SK-N-SH (cell line): ENCODE measurements at places on chromosomes 2 and 18.

- DNase-seq, result no peak
Measured at GRCh38 chr2:25259737-25260124, 82.0 kb downstream of the DNMT3A start.

DNA sequence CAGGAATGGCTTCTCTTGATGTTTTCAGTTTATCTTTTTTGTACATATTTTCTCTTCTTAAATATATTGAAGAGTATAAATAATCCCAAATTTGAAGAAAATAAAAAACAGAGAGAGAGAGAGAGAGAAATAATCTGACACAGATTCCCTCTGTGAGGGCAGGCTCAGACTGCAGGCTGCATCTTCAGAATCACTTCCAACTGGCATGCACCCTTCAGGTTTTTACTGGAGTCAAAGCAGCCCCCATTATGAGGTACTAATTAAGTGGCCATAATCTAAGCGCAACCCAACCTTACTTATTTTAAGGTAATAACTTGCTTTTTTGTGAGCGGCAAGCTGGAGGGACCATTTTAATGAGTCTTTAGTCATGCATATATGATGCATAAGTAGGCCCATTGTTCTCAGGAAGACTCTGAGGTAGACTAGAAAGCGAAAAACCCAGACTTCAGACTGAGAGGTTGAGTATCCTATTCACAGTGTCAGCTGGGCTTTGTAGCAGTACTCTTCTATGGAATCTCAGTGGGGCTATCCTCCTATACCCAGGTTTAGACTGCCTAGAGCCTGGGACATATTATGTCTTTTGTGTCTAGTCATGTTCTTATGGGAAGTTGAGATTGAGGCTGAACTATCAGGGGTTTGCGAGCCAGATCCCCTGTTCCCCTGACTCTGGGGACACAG is 167.4 kb downstream of the SP3 start:
- no peak for DNase-seq

DNA sequence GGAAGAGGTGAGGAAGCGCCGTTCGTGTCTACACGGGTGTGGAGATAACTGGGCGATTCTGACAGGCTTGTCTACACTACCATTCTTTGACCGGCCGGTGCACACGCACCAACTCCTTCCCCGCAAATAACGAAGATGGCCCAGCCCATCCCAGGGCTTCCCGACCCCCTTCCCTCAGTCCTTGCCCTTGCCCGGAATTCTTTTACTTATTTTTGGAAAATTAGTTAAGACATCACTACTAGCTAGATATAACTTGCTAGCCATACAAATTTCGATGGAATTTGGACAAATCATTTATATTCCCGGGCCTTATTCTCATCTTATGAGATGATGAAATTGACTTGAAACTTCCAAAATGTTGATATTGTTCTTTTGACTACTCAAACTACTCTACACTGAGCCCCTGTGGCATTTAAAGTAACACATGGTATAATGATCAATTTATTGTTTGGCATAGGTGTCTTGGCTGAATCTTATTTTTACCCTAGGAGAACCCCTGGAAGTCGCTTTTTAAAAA is 1.3 kb downstream of the ERICH2 start:
- no peak for DNase-seq

DNA sequence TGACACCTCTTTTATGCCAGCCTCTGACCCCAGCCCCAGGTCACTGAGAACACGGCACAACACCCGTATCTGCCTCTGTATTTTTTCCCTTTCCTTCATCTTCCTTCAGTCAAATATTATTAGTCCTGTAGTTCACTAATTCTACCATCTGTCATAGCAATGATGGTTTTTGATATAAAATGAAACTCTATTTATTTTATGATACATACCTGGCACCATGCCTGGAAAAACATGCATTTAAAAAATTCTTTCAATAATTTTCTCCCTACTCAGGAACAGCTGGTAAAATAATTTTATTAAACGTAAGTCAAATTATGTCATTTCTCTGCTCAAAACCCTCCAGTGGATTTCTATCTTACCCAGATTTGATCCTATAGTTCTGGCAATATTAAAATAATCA is 224.7 kb downstream of the CDH7 start:
- DNase-seq, result no peak

- DNase-seq, result no peak
Measured at GRCh38 chr2:183426825-183427224, 302.6 kb downstream of the NUP35 start.

DNA sequence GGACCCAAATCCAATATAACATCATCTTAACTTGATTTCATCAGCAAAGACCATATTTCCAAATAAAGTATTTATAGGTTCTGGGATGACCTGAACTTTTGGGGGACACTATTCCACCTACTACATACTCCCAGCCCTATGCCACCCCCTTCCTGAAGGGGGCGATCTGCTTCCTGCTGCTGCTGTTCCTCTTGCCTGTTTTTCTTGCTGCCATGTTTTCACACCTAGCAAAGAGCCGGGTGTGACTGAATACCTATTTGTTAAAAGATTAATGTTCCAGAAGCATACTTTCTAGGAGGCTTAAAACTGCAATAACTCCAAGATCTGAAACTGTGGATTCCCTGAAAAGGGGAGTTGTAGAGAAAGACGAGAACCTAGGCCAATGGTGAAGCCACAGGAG is 89.7 kb downstream of the ICOS start:
- DNase-seq, result no peak

DNA sequence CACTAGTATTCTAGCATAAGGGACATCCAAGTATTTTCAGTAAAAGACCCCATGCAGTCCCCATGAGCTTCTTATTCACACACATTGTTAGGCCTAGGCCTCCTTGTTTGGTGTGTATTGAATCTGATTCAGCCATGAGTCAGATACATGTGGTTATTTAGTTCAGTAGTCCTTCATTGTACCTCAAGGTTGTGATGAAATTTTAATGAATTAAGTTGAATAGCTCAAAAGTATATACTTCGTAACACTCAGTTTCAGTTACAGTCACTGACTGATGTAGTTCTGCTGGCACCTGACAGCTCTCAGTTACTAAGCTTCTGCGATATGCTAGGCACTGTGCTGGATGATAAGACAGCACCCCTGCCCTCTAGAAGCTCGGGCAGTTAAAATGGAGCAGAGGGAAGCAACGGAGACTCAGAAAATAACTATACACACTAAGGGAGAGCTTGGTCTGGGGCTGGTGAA is 86.4 kb downstream of the XRCC5 start:
- DNase-seq, result no peak

GRCh38 chr2:180723712-180724111 is 256.7 kb upstream of the UBE2E3 start:
- DNase-seq, result no peak

DNA sequence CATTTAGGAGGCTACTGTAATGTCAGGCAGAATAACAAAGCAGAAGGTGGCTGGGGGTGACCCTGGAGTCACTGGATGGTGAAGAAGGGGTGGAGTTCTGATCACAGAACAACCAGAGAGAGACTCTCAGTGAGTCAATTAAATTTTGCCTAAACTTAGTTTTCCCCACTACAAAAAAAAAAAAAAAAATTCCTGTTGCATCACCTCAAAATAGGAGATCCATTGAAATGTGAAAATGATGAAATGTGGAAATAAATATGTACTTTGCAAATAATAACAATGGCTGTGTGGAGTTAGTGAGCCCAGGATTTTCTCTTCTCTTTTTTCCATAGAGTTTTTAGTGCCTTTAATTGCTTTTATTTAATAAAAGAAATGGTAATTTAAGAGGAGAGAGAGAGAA is 165.5 kb downstream of the GFPT1 start:
- no peak for DNase-seq

DNA sequence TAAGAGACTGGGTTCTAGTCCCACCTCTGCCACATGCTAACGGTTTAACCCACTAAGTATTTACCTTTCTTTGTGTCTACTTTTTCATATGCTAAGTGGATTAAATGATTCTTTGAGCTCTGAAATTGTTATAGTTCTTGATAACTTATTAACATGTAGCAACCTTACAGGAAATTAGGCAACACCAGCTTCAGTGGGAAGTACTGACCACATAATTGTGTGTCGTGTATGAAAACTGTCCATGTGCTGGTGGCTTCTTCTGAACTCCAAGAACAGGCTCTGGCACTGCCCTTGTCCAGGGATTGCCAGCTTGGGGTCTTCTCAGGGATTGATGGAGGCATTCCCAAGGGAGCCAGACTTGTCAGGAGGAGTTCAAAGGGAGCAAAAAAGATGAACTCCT is 427.7 kb downstream of the TGIF1 start:
- no peak for DNase-seq

DNA sequence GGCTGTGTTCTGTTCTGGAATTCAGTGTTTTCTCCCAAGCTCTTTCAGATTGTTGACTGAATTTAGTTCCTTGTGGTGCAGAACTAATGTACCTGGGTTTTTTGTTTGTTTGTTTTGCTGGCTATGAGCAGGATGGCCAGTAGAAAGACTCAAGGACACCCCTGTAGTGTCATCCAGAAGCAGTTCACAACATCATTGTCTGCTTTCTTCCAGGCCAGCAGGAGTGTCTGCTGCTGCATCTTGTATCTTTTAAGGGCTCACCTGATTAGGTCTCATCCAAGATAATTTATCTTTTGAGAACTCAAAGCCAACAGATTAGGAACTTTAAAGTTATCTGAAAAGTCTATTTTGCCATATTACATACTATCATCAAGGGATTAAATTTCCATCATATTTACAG is 318.5 kb upstream of the MC4R start:
- no peak for DNase-seq

DNA sequence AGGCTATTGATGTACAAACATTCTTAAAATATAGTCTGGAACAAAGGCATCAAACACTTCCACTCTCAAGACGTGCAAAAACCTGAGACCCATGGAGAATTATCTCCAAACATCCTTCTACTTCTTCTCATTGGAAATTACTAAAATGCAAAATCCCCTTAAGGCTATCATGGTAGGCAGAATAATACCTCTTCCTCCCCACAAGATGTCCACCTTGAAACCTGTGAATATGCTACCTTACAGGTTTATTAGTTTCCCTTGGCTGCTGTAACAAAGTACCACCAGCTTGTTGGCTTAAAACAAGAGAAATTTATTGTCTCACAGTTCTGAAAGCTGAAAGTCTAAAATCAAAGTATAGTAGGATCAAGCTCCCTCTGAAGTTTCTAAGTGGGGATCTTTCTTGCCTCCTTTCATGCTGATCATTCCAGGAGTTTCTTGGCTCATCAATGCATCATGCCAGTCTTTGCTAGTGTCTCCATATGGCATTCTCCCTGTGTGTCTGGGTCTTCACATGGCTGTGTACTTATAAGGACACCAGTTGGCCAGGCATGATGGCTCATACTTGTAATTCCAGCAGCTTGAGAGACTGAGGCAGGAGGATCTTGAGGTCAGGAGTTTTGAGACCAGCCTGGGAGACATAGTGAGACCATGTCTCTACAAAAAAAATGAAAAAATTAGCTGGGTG is 163.7 kb upstream of the NCK2 start:
- no peak for DNase-seq

GRCh38 chr2:50098242-50098641 is 933.7 kb downstream of the NRXN1 start:
- DNase-seq, result no peak

DNA sequence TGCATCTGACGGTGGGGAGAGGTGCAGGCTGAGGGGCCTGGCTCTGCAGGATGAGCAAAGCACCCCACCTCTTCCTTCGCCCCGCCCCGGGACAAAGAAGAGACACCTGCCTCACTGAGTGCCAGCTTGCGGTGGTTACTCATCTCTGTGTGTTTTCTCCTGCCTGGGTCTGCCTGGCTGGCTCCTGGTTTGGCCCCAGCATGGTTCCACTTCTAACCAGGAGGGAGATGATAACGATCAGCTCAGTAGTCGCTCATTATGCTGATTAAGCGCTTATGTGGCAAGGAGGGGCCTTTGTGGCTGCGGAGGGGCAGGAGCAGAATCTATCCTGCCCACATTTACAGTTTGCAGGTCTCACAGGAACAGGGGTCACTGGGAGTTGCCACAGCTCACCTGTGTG is 68.7 kb upstream of the EDAR start:
- no peak for DNase-seq

DNA sequence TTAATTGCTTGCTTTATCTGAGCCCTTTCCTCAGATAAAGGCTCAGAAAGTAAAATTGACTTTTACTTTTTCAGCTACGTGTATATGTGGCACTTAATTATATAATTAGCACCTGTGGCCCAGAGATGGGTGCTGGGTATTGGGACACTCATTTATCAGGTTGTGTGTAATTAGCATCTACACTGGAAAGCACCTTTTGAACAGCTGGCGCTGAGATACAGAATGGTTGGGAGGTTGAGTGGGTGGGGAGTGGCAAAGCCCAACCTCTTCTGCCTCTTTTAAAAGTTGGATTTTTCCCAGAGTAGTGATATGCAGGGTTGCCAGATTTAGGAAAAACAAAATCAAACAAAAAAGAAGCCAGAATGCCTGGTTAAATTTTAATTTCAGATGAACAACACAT is 23.9 kb downstream of the SPTBN1 start:
- DNase-seq, result no peak

DNA sequence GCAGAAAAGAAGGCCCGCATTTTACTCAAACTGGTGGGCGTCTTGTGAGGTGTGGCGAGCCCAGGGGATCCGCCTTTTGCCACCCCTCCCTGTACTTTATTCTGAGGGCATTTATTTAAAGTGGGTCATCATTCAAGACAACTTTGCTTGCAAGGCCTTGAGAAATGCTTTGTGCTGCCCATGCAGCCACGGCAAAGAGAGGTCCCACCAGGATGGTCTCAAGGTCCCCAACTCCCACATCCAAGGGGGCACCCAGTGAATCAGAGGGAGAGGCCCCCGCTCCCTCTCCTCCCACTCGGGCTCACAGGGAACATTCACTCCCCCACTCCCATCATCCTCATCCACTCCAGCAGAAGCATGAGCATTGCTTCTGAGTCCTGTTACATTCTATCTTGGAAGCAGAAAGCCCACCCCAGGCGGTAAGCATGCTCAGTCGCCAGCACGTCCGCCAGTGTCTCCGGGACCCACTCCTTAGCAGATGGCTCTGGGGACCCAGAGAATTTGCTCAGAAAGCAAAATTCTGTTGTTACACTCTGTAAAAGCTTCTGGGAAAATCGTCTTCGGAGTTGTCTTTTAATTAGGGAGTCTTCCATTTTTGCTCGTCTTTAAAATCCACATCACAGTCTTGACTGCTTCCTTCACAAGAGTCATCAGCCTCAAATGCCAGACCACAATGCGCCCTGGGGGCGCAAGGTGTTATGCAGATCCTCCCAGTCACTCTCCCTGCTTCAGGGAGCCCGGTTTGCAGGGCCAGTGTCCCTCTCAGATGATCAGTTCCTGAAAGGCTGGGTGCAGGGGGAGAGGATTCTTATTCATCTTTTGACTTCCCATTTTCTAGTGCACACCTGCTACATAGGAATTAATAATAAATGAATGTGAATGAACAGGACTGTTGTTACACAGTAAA is 99.4 kb upstream of the NCK2 start:
- DNase-seq, result no peak

DNA sequence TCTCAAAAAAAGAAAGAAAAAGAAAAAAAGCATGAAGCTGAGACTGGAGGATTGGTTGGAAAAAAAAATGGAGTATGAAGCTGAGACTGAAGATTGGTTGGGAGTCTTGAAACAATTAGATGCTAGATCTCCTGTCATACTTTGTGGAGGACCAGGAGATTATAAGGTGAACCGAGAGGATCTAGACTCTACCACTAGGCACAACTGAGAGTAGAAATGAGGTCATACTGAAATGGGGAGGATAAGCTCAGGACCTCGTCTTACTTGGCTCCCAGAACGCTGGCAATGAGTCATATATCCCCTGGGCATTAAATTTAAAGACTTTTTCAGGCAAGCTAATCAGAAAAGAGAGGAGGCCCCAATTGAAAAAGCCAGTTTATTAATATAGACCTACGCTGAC is 3.3 kb upstream of the ORC2 start:
- DNase-seq, result no peak

GRCh38 chr2:155381436-155381835 is 682.9 kb downstream of the KCNJ3 start:
- DNase-seq, result no peak
